ENCODE measurements at places on chromosomes 13 and 19. TPM values are rescaled to one million over a fixed set of nuclear protein-coding genes. Genes with fewer than 3 reads are reported as not detected.

DNA sequence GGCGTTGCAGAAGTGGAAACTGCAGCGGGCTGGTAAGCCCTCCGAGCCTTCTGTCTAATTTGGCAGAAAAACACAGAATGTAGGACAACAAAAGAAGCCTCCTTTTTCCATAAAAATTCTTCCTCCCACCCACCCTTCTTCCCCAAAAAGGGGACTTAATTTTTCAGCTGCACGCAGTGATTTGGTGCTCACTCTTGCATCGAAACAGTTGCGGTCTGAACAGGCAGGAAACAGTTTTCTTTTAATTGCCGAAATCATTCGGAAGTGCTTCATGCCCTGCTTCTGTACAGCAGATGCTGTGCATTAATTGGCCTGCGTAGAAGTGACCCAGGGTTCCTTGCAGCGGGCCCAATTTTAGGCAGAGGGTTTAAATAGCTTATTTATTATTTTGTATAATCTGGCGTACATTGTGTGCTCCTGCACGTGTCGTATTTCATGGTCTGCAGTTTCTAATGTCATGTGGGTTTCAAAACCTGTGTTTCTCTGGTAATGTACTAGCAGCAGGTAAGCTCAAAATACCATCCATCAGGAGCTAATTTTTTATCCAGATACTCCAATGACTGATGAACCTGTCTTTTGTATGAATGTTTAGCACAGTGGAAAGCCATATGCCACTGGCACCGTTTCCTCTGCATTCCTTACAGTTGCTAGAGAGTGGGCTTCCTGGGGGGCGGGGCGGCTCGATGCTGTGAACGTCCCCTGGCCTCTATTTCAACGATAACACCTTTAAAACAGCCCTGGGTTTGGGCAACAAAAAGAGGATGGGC is 66.6 kb downstream of the GGACT start:
- DNase-seq = no peak

- DNase-seq = peak; percentile 14
These were observed 32.3 kb upstream of the MED4 start for GRCh38 chr13:48126944-48127830.

The TRMT1 gene
- total RNA-seq = 116 TPM

The KIR2DL1 gene
- total RNA-seq = not detected

DNA sequence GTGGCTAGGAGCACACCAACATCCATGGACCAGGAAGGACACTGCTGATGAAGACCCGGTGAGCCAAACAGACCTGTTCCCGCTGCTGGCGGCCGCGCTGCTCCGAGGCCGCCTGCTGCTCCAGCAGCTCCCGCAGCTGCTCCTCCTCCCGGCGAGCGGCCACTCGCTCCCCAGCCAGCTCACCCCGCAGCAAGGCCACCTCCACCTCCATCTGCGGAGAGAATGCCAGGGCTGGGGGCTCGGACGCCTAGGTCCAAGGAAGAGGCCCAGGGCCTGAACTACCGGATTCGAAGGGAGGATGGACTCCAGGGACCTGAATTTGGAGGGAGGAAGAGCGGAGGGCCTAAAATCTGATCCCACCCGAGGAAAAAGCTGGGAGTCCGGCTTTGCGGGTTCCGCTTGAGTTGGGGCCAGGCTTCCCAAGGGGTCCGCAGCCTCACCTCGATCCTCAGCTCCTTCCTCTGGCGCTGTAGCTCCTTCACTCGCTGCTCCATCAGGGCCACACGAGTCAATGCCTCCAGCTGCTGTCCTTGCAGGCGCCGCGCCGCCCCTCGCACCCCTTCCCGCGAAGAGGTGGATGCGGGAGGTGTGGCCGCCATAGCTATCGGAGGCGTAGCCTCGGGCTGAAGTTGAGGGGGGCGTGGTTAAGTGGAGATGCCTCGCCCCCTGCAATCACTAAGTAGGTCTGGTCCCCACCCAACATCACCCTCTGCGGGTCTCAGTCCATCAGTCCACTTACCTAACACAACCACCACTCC is 2.7 kb downstream of the PHLDB3 start:
- DNase-seq = no peak

Data from activated T-helper 2 cell treated with anti-CD3 and anti-CD28 coated beads, Interferon-gamma antibody, Interleukin-2, Interleukin-4, amounts not matched to agents 10 μg/mL and 5 μg/mL and 100 μg/mL, durations not matched to agents 14 hours and 24 hours and 36 hours (primary cell).